ENCODE measurements at places on chromosomes 6 and 20.

DNA sequence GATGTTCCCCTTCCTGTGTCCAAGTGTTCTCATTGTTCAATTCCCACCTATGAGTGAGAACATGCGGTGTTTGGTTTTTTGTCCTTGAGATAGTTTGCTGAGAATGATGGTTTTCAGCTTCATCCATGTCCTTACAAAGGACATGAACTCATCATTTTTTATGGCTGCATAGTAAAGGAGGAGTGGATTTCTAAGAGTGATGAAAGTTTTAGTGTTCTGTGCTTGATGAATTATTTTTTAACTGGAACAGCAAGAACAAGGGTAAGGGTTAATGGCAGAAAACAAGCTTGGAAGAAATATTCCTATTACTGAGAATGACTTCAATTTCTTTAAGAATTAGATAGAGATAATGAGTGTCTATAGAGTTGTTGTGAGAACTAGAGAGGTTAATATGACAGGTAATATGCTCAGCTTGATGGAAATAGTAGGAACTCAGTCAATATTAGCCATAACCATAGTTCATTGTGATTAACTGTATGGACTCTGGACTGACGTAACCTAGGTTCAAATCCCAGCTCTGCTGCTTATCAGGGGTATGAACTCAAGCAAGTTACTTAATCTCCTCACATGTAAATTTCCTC lies 190.0 kb downstream of the RPS12 start:
- DNase-seq: no peak

GRCh38 chr20:60256811-60257210 lies 298.6 kb downstream of the CDH26 start:
- no peak for DNase-seq

- DNase-seq: no peak
Observed at GRCh38 chr6:29647927-29648642, 8.8 kb upstream of the MOG start.

DNA sequence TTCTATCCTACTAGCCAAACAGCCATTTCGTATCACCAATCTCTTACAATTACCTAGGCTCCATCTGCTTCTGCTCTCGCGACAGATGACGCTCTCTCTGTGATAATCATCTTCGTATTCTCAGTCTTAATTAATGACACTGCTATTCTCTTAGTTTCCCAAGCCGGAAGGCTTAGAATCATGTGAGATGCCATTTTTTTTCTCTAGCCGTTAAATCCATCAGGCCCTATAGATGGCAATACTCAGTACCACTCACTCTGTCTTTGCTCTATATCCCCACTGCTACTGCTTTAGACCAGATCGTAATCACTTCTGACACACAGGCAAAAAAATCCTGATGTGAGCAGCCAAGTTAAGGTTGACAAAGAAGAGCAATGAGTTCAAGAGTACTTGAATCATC lies 2.1 kb upstream of the THEMIS start:
- DNase-seq: peak; percentile 45

- DNase-seq: no peak
Observed at GRCh38 chr20:47334022-47334551, 22.4 kb downstream of the ZMYND8 start.
